PC-9 (cell line): ENCODE measurements at places on chromosomes 1 and 21. TPM values are rescaled to one million over a fixed set of nuclear protein-coding genes. Genes with fewer than 3 reads are reported as not detected.

DNA sequence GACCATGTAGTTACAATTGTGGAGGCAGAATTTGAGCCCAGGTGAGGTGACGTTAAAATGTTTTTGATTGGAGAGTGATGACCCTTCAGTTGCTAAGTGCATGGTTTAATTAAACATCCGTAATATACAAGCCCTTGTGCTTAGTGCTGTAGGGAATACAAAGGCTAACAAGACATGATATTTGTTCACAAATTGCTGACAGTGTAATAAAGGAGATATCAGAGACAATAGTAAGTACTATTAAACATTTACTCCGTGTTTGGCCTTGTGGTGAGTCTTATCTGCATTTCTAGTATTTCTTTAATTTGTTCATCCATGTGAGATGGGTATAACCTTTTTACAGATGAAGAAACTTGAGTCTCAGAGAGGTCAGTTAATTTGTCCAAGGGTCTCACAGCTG, 37.9 kb downstream of the RLF start:
- H3K4me3 ChIP-seq: no peak overlapping the region
- no peaks in the 10 kb centered on the region for H3K4me1 ChIP-seq
- no peaks in the 10 kb centered on the region for H3K27me3 ChIP-seq
- DNase-seq: no peak
- H3K27ac ChIP-seq: 0 out of 2 replicates have a peak overlapping the region, but pooled peaks have one; percentile 21

GRCh38 chr1:43238085-43238484, 31.7 kb upstream of the TMEM125 start:
- peak; percentile 73 for DNase-seq
- no peak overlapping the region for H3K27ac ChIP-seq
- H3K4me3 ChIP-seq: no peak overlapping the region
- no peaks in the 10 kb centered on the region for H3K27me3 ChIP-seq

DNA sequence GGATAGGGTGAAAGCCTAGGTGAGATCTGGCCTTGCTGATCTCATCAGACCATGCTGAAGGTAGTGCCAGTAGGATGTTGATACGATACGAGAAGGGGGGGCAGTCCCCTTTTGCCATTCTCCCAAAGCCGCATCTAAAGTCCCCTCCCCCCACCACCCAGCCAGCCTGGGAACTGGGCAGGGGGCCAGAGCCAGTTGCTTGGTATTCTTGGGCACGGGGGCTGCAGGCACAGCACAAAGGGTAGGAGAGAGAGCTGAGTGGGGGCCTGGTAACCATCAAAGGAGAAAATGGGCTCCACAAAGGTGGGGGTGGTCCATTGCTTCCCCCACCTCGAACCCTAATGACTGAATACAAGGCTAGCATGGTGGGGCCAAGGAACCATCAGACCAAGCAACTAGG, 5.4 kb downstream of the PEA15 start:
- no peak for DNase-seq
- H3K27me3 ChIP-seq: no peaks in the 10 kb centered on the region
- H3K4me3 ChIP-seq: no peak overlapping the region
- H3K4me1 ChIP-seq: peaks cover 17% of the 10 kb centered on the region
- peaks cover 20% of the 10 kb centered on the region; the same call in 1 of the 2 replicates for H3K36me3 ChIP-seq

- H3K4me3 ChIP-seq: no peak overlapping the region
- H3K27me3 ChIP-seq: peaks cover 88% of the 10 kb centered on the region
- no peaks in the 10 kb centered on the region for H3K36me3 ChIP-seq
- H3K4me1 ChIP-seq: no peaks in the 10 kb centered on the region
These were observed 218.3 kb downstream of the KIF26B start for GRCh38 chr1:245373131-245373530.

- H3K4me3 ChIP-seq: no peak overlapping the region
- no peak for DNase-seq
- no peak overlapping the region for H3K27ac ChIP-seq
- no peaks in the 10 kb centered on the region for H3K4me1 ChIP-seq
These were observed 34.7 kb downstream of the B3GALT5 start for GRCh38 chr21:39647476-39647875.

GRCh38 chr1:22096036-22096435, 43.5 kb downstream of the CDC42 start:
- no peak for DNase-seq
- H3K4me3 ChIP-seq: no peak overlapping the region
- no peak overlapping the region for H3K27ac ChIP-seq
- no peaks in the 10 kb centered on the region for H3K27me3 ChIP-seq
- peaks cover 5% of the 10 kb centered on the region for H3K36me3 ChIP-seq
- no peaks in the 10 kb centered on the region for H3K4me1 ChIP-seq

GRCh38 chr1:177849579-177850290, 120.1 kb downstream of the SEC16B start:
- H3K27me3 ChIP-seq: peaks cover 48% of the 10 kb centered on the region; the same call in 1 of the 2 replicates
- DNase-seq: no peak
- H3K36me3 ChIP-seq: no peaks in the 10 kb centered on the region
- H3K27ac ChIP-seq: no peak overlapping the region
- H3K4me3 ChIP-seq: no peak overlapping the region
- H3K4me1 ChIP-seq: no peaks in the 10 kb centered on the region

DNA sequence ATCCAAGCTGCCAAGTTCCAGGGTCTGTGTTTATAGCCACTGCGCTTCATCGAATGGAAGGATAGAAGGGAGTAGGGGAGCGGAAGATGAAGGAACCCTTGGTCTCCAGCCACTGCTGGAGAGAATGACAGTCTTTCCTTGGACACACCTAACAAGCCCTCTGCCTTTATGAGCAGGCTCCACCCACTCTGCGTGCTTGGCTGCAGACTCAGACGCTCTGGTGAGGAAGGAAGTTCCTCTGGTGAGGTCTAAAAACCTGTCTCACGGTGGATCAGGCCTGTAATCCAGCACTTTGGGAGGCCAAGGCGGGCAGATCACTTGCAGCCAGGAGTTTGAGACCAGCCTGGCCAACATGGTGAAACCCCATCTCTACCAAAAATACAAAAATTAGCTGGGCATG, 55.4 kb downstream of the MATN1 start:
- no peak overlapping the region for H3K4me3 ChIP-seq
- DNase-seq: peak; percentile 65
- H3K4me1 ChIP-seq: peaks cover 5% of the 10 kb centered on the region
- H3K27me3 ChIP-seq: no peaks in the 10 kb centered on the region
- no peaks in the 10 kb centered on the region for H3K36me3 ChIP-seq

DNA sequence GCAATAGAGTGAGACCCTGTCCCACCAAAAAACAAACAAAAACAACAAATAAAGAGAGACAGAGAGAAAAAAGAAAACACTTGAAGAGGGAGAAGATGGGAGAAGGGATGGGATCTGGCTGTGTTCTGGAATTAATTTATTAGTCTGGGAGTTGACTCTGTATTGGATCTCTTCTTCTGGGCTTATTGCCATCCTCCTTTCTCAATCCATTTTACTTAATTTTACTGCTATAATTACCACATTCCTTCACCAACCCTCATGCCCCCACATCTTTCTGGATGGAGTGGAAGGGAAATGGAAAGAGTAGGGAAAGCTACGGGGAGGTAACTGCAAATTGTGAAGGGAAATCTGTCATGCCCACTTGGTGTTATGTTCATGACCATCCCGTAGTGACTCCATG, 42.9 kb downstream of the FMN2 start:
- DNase-seq: no peak
- no peak overlapping the region for H3K27ac ChIP-seq
- H3K4me3 ChIP-seq: no peak overlapping the region
- peaks cover 37% of the 10 kb centered on the region for H3K27me3 ChIP-seq
- no peaks in the 10 kb centered on the region for H3K36me3 ChIP-seq

DNA sequence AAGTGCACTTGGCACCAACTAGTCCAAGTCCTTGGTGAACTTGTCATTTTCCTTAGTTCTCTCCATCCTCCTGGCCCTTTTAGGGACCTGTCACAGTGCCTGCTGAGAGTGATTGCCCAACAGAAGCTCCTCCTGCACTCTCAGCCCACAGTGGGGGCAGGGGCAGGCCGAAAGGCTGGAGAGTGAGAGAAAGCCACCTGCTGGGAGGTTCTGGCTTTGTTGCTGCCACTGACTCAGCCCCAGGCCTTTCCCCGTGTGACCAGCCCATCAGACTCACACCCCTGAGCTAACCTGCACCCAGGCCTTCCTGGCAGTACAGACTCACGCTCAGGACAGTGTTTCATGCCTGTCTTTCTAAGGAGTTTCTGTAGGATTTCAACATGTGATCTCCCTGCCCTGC, 17.1 kb upstream of the PROK1 start:
- H3K27ac ChIP-seq: peak overlapping the region; percentile 53
- peak; percentile 87 for DNase-seq
- H3K4me3 ChIP-seq: no peak overlapping the region
- peaks cover 15% of the 10 kb centered on the region for H3K27me3 ChIP-seq

AADACL4 gene
- total RNA-seq: not detected in 2 replicates

OPRD1 gene
- total RNA-seq: not detected in 2 replicates

SLC30A7 gene
- total RNA-seq: 18.4 and 27.4 TPM in 2 replicates
